Activated CD8-positive, alpha-beta memory T cell treated with anti-CD3 and anti-CD28 coated beads for 1 hour (primary cell): ENCODE measurements at places on chromosomes 4 and X.

- no peak for DNase-seq
Observed at GRCh38 chrX:137982472-137983172, 416.7 kb downstream of the ZIC3 start.

DNA sequence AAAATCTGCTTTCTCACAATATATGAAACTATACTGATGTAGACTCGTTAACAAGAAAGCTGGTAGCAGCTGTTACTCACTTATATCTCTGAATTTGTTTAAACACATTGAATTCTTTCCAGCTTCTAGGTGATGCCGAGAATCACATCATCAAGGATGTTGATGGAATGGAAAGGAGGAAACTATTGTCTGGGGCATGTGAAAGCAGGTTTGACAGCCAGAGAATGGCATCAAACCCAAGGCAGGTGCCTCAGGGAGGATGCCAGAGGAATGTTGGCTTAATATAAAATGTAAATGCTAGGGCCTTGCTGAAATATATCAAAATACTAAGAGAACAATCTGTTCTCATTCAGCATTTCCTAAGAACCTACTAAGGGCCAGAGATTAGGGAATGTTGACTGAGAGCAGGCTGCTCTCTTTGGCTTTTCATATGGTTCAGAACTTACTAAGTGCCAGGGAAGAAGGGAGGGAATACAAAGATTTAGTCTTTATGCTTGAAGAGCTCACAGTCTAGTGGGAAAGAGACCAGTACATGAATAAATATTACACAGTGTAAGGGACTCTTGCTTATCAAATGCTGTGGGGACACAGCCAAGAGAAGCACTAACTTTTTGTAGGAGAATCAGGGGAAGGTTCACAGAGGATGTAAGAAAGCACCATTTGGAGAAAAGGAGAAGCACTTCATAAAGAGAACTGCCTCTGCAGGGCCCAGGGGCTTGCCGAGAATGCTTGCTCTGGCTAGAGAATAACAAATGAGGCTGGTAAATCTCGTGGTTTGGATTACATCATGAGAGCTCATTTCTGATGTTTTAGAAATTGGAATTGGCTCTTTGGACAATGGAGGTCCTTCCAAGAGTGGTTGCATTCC lies 14.7 kb downstream of the SLIT2 start:
- no peak for DNase-seq

GRCh38 chrX:45266456-45266855 lies 65.8 kb upstream of the DIPK2B start:
- no peak for DNase-seq

DNA sequence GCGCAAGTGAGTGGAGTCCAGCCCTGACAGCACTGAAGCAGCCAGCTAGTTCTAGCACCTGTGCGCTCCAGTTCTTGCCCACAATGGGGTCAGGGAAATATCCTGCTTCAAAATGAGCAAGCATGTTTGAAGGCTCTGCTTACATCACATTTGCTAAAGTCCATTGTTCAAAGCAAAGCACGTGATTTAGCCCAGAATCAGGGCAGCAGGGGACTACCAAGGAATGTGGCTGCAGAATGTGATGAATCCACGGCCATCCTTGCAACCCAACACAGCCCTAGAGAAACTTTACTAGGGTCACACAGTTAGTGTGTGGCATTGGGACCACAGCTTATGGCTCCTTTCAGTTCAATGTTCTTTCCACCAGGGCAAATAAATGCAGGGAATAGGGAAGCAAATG lies 47.3 kb upstream of the SMIM31 start:
- DNase-seq, result no peak

GRCh38 chr4:141417387-141417786 lies 196.7 kb downstream of the ZNF330 start:
- DNase-seq, result no peak

DNA sequence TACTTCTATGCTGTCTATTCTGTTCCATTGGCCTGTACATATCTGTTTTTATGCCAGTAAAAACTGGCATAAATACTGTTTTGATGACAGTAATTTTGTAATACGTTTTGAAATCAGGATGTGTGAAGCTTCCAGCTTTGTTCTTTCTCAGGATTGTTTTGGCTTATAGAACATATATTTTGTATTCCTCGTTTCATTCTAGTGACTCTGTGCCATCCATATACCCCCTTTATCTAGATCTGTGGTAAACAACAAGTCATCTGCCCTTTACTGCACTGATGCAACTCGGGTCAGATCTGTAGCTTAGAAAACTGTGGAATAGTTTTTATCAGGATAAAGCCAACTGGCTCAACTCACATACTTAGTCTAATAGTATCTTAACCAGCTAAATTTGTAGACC lies 233.7 kb downstream of the PRDM5 start:
- DNase-seq, result no peak

DNA sequence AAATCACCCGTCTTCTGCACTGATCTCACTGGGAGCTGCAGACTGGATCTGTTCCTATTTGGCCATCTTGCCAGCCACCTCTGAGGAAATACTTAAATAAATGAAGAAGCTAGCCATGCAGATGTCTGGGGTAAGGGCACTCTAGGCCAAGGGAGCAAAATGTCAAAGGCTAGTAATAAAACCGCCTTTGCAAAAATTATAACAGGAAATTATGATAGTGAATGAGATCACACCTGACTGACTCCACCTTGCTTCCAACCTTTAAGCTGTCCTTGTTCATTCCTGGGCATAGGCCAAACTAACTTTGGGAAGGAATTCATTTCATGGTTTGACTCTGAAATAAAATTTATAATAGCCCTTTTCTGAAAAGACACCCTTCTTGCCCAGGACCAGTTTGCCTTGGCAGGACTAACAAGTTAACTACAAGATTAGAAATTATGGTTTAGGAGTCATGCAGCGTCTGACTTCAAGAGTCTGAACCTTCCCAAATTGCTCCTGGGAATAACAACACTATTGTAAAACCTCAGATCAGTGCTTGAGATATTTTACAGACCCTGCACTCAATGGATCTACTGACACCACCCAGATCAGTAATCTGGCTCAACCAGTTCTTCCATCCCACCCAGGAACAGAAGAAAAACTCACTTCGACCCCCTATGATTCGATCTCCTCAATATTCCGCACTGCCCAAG lies 246.9 kb upstream of the HDX start:
- DNase-seq, result no peak

DNA sequence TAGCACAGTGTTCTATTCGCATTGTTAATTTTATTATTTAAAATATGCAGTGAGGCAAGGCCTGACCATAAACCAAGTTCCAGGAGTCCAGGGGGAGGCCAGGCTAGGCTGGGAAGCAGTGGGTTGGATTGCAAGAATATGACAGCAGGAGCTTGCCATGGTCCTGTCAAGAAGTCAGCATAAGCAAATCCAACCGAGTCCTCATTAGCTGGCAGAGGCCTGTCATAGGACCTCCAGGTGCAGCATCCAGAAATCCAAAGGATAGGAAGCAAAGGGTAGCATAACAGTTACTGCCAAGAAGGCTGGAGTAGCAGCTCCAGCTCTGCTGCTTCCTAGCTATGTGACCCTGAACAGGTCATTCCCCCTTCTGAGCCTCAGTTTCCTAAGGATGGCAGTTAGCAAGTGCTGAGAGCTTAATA lies 13.4 kb downstream of the PJA1 start:
- no peak for DNase-seq

DNA sequence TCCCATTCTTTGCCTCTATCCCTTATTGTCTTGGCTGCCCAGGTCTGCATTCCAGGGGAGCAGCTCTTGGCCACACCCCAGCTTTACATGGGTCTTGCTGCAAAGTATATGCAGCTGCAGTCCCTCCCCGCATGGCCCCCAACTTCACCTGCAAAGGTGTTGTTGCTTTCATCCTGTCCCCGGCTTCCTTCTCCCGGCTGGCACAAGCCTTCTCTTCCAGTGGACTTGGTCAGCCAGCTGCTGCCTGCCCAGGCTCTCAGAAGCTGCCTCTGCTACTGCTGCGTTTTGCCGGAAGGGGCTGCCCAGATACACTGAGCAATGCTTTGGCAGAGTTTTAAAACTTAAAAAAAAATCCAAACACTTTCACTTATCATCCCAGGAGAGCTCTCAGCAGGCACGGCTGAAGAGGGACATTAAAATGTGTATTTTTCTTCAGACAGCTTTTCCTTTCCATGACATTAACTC lies 121.2 kb upstream of the PDLIM3 start:
- DNase-seq, result no peak

DNA sequence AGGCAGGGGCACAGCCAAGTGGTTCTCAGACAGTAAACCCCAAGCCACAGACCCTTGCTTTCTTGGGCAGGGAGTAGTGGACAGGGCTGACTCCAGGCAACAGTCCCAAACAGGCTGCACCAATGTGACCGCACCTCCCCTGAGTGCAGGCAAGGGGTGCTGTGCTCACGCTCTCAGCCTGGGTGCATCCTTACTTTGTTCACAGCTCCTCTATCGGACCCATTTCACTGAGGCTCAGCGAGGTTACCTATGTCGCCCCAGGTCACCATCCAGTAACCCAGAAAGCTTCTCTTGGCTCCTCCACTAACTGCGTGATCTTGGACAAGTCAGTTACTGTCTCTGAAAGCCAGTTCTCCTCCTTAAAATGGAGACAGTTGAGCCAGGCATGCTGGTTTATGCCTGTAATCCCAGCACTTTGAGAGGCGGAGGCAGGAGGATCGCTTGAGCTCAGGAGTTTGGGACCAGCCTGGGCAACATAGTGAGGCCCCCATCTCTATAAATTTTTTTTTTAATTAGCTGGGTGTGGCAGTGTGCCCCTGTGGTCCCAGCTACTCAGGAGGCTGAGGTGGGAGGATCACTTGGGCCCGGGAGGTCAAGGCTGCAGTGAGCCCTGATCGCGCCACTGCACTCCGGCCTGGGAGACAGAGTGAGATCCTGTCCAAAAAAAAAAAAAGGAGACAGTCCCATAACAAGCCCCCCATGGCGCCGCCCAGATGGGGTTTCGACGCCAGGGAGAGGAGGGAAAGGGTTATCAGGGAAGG lies 823 bp upstream of the MAN2B2 start:
- DNase-seq, result no peak

DNA sequence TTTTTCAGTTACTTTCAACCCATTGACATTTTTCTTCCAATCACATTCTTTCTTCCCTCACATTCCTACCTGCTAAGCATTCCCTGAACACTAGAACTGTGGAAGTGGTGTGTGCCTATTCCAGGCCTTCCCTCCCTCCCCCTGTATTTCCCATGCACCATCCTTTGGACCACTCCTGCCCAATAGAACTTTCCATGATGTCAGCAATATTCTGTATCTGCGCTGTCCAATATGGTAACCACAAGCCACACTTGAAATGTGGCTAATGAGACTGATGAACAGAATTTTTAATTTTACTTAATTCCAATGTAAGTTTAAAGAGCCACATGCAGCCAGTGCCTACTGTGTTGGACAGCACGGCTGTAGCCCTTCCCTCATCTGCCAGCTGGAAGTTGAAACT lies 57.5 kb downstream of the DCTD start:
- no peak for DNase-seq

GRCh38 chrX:3307881-3308280 lies 38.6 kb downstream of the MXRA5 start:
- DNase-seq, result no peak

GRCh38 chr4:175758050-175759024 lies 53.7 kb downstream of the GPM6A start:
- DNase-seq, result no peak

- DNase-seq, result no peak
Observed at GRCh38 chr4:102298716-102299115, 46.6 kb downstream of the SLC39A8 start.

GRCh38 chr4:115101675-115102074 lies 11.7 kb downstream of the NDST4 start:
- no peak for DNase-seq

DNA sequence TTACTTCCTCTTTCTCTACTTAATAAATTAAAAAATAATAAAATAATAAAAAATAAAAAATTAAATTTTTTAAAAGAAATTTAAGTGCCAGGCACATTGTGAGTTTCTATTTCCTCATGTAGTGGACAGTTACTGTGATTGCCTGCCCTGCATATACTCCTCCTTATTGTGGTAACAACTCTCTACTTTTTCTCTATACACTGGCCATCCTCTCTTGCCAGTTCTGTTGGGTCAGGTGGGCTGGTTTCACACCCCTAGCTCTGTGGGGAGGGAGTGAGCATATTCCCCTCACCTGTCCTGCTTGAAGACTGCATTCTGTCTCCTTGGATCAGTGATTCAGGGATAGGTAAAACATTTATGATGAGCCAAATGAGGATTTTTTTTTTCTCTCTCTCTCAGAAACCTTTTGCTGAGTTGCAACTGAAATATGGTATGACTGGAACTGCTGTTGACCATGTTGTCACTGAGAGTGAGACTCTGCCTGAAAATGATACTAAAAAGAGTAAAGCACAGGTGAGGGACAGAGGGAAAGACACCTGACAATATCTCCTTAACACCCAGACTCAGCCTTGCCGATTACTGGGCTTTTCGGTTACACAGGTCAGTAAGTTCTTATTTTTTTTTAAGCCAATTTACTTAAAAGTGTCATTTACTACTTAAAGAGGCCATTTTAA lies 37.2 kb downstream of the CXXC4 start:
- DNase-seq, result no peak

GRCh38 chrX:45771114-45771513 lies 570.4 kb upstream of the DIPK2B start:
- DNase-seq, result no peak
